ENCODE measurements at places on chromosomes 16 and 17.

DNA sequence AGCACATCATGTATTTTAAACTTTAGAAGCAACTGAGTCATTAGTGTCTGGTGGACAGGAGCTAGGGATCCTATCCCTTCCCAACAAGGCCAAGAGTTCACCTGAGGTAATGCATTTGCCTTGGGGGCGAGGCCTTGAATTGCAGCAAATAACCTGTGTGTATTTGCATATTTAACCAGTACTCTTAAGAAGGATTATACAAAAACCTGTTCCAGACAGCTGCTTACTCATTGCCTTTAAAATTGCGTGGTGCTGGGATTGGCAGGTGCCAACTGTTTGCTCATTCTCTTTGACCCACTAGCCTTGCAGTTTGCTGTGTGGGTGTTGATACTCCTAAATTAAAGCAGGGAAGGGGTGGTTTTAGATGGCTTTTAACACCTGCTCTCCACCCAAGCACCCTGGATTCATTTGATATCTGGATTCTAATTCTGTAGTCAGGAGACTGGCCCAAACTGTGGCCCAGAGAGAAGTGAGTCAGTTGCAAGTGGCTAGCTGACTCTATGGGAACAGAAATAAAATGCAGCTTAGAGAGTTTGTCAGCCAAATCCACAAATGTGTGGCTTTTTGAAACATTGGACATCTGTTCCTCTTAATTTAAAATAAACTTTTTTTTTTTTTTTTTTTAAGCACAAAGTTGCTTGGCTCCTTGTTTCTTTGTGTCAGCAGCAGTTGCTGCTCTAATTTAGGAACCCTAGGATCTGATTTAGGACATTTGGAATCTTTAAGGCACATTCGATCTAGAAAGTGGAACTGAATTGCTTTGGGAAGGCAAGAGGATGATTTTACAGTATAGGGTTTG is 46.9 kb downstream of the TUBD1 start:
- DNase-seq: no peak

- no peak for DNase-seq
These were observed 10.6 kb upstream of the AATK start for GRCh38 chr17:81176666-81177065.

DNA sequence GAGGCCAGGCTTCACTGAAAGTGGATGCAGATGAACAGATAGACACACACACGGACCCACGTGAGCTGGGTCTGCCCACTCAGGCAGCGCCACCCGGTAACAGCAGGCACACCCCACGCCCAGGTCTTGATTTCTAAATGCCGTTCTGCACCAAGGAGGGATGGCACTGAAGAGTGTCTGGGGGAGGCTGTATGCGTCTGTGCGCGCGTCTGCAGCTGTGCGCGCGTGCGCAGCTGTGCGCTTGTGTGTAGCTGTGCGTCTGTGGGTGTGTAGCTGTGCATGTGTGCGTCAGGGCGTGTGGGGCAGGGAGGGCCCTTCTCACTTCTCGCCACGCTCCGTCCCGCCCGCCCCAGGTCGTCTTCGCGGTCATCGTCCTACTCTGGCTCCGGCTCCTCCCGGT is 15.5 kb upstream of the IL17C start:
- no peak for DNase-seq

DNA sequence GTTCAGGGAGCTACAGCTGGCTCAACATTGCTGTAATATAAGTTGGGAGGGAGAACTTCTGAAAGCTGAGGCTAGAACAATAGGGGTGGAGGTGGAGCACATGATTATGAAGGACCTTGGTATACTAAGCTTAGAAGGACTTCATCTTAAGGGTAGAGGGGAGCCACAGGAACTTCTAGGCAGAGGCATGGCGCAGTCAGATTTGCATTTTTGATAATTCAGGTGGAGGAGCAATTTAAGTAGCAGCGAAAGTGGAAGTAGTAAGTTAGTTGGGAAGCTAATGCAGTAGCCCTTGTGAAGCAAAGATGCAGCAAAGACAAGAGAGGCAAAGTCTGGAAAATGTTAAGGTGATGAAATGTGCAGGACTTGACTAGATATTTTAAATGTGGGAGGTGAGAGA is 144.1 kb downstream of the SPECC1 start:
- DNase-seq: no peak

GRCh38 chr16:88527186-88527936 is 42.8 kb upstream of the ZC3H18 start:
- DNase-seq: peak; percentile 93

DNA sequence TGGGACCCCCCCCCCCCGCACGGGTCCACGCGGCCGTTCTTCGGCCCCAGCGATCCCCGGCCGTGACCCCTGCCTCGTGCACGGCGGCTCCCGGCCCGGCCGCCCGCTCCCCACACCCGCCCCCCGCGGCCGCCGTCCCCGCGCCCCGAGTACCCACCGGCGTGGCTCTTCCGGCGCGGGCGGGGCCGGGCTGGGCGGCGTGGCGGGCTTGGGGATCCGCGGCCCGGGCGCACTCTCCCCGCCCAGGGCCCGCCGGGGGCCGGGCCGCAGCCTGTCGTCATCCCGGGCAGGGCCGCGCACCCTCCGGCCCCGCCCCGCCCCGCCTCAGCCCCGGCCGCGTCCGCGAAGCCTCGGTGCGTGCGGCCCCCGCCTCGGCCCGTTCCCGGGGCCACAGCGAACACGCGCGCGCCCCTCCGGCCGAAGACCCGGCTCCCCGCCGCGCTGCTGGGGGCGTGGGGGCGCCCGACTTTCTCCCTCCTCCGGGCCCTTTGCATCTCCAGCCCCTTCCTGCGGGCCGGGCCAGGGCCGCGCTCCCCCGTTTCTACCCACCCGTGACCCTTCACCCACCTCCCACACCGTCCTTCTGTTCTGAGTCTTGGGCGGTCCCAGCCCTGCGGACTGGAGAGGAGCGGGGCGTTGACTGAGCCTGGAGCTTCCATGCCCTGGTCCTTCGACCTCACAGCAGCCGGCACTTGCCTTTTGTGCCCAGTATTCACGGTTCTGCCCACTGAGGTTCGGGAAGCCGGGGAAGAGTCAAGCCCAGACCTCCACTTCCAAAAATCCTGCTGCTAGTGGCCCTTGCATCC is 840 bp downstream of the MYO1C start:
- DNase-seq: peak; percentile 97

DNA sequence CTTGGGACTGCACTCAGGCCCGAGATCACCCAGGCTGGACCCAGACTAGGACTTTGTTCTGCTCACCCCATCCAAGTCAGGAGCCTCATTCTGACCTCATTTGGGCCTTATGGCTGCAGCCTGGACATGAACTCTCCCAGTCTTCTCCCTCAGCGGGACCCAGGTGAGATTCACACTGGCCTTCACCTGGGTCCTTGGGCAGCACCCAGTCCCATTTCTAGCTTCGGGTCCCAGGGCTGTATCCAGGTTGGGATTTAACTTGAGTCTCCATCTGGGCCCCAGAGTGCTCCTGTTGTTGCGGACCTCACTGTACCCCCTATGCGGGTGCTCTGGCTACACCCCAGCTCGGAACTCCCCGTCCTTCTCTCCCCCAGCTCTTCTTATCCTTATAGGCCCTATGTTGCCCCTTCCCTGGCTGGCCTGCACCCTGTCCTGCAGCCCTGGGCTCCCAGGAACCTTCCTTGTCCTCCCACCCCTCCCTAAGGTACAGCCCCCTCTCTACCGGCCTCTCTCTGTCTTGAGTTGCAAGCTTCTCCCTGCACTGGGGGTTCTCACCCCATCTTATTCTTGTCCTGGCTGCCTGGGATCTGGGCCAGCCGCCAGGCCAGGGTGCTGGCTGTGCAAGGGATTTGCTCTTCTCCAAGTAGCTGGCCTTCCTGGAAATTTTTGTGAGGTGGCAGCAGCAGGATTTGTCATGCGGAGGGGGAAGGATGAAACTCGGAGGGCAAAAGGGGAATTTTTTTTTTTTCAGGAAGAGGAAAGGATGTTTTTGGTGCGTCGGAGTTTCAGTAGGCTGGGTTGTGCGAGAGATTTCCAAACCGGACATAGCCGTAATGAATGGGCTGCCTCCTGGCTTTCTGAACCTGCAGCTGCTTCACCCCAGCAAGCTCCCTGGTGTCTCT is 904 bp downstream of the MAP2K3 start:
- DNase-seq: no peak

GRCh38 chr16:21101631-21102420 is 48.8 kb downstream of the DNAH3 start:
- no peak for DNase-seq

DNA sequence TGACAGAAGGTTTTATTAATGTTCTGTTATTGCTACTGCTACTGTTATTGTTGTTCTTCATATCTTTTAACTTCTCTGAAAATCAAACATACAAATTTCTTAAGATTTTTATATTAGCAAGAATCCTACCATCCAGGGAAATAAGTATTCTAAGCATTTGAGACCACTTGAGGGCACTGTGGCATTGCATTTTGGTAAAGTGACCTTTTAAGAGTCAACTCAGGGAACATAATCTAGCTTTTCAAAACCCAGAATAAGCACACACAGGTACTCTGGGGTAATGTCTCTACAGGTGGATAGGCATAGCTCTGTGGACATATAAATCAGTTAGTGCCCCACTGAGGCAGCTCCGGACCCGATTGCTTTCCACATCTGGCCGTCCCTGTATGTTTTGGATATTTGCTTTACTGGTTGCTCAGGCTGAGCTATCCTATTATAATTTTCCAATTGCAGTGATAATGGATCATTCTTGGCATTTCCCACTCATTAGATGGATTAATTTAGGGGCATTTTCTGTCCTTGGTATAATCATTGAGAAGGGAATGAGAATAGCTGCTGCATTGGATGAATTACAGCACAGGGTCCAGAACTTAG is 1425.1 kb upstream of the CDH8 start:
- DNase-seq: no peak

- DNase-seq: no peak
These were observed 1.7 kb downstream of the RAD51D start for GRCh38 chr17:35117984-35118383.

- DNase-seq: no peak
These were observed 4.1 kb downstream of the CALCOCO2 start for GRCh38 chr17:48834973-48835372.

- DNase-seq: no peak
These were observed 51.8 kb upstream of the IL34 start for GRCh38 chr16:70594569-70594968.

DNA sequence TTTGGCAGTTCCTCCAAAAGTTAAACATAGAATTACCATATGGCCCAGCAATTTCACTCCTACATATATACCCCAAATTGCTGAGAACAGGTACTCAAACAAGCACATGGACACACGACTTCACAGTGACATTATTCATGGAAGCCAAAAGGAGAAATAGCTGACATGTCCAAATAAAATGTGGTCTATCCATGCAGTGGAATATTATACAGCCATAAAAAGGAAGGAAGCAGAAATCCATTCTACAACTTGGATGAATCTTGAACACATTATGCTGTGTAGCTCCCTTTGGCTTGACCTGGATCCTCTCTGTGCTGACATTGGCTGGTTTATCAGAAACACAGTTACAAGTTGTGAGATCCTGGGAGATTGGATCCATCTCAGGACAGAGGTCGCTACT is 370.9 kb upstream of the EEF2KMT start:
- DNase-seq: no peak

GRCh38 chr17:2061441-2061958 is 6.6 kb downstream of the HIC1 start:
- no peak for DNase-seq

GRCh38 chr17:38685491-38685890 is 10.7 kb upstream of the EPOP start:
- no peak for DNase-seq

GRCh38 chr16:6684076-6684673 is 648.5 kb upstream of the RBFOX1 start:
- no peak for DNase-seq

DNA sequence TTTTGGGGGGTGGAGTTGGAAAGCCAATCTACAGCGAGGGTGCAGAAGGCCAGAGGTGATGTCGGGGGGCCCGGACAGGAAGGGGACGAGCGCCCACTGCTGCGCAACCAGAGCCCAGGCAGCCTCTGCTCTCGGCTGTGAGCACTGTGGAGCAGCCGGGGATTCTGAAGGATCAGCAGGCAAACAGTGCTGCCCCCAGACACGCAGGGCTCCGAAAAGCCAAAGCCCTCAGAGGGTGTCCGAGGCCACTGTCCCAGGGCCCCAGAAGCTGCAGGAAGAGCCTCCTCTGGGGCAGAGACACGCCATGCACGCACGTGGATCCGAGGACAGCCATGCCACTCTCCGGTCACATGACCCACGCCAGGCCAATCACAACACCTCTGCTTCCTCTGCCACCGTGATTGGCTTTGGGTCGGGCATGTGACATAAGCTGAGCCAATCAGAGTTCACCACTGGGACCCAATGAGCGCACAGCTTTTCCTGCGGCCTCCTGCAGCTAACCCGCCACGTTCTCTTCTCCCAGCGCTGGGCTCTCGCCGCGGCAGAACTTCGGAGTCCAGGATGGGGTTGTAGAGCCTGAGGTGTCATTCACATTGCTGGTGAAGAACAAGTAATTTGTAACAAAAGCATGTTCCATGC is 40.7 kb downstream of the ACTG1 start:
- peak; percentile 57 for DNase-seq

DNA sequence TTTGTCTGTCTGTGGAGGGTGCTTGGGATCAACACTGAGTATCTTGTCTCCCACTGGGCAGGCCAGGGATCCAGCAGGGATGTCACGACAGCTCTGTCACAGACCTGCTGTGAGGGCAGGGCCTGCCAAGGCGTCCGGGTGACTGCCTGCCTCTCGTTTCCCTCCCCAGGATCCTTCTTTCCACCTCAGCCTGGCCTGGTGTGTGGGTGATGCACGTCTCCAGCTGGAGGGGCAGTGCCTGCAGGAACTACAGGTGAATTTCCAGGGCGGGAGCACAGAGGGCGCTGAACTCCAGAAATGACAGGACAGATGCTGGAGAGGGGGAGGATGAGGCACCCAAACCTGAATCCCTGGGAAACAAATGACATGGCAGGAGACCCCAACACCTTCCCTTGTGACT is 6.8 kb upstream of the MMP15 start:
- DNase-seq: no peak

DNA sequence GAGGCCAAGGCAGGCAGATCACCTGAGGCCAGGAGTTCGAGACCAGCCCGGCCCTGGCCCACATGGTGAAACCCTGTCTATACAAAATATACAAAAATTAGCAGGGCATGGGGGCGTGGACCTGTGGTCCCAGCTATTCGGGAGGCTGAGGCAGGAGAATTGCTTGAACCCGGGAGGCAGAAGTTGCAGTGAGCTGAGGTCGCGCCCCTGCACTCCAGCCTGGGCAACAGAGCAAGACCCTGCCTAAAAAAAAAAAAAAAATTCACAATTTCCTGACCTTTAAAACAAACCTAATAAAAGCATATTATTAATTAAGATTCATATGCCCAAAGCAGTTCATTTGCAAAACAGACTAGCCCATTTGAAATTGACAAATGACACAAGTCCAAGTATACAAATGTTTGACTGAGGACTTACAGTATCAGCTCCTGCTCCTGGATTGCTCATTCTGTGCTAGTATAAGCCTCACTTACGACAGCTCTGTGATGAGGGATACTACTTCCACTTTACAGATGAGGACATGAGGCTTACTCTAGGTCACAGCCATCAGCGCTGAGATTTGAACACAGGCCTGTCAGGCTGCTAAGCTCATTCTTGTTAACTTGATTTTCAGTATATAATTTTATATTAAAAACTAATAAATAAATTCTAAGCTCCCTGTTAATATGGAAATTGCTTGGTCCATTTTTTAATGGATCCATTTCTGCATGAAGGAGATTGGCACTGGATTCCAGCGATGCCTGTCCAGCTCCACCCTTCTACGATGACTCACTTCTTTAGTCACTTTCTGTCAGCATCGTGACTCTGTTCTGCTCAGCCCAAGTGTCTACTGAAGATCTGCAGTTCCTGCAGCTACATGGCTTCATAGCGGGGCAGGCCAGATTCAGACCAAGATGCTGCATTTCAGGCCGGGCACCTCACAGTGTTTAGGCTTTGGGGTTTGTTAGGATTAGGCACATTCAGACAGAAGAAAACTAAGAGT is 88.2 kb downstream of the WDR59 start:
- no peak for DNase-seq

- no peak for DNase-seq
These were observed 10.2 kb downstream of the MFSD6L start for GRCh38 chr17:8788998-8789397.
